Effector memory CD4-positive, alpha-beta T cell (primary cell): ENCODE measurements at places on chromosomes 11 and 22.

DNA sequence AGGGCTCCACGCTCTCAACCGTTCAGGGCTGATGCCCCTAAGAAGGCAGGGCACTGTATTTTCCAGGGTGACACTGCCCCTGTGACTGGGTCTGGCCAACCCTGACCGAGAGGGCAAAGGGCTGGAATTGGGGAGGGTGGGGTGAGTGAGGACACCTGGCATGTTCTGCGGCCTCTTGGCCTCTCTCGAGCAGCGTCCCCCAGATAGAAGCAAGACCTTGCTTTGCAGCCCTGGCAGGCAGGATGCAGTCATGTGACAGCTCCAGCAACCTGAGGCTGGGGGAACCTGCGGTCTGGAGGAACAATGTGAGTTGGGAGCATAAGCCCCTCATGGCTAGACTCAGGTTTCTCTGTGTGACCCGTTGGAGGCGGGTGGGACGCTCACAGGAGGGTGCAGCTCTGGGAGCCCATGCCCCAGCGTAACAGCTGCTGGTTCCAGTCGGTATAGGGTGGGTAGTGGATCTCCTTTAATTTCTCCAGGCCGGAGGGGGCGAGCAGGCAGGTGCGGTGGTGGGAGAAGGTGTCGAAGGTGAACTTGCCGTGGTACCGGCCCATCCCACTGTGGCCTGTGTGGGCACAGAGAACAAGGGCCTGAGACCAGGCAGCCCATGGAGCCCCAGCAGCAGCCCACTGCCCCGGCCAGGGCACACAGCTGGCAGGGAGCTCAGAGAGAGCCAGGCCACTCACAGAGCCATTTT is 11.4 kb downstream of the ALDH3B2 start:
- no peaks in the 10 kb centered on the region for H3K27me3 ChIP-seq
- H3K27ac ChIP-seq: no peak overlapping the region
- H3K4me3 ChIP-seq: no peak overlapping the region
- DNase-seq: no peak
- no peaks in the 10 kb centered on the region for H3K4me1 ChIP-seq

GRCh38 chr11:100105255-100105981 is 581.7 kb upstream of the ARHGAP42 start:
- H3K27ac ChIP-seq: no peak overlapping the region
- H3K27me3 ChIP-seq: no peaks in the 10 kb centered on the region
- no peaks in the 10 kb centered on the region for H3K36me3 ChIP-seq
- no peak for DNase-seq

DNA sequence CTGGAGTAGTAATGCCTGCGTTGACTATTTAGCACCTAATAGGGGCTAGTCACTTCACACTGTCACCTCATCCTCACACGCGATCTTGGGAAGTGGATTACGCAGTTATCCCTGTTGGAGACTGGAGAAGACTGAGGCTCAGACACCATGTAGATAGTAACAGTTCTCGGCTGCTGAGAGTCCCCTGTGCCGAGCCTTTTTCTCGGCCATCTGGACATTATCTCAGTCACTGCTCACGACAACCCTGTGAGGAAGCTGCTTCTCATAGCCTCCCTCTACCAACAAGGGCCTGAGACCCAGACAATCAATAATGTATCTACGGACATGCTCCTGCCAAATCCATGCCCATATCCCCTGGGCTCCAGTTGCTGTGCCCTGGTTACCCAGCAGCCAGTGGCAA is 25.9 kb downstream of the SCUBE1 start:
- DNase-seq: no peak
- H3K36me3 ChIP-seq: no peaks in the 10 kb centered on the region

DNA sequence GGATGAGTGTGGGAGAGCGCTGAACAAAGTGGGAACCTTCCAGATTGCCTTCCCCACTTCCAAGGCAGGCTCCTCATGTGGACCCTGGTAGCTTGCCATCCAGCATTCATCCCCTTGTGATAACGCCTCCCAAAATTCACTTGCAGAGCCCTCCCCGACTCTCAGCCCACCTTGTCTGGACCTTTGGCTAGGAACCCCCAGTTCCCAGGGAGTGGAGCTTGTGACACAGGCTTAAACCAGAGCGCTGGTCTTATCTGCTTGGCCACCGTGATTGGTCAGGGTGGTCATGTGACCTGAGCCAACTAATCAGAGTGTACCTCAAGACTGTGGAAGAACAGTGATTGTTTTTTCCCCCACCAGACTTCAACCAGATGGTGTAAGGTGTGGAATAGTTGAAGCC is 9.6 kb upstream of the SLC35C1 start:
- no peak overlapping the region for H3K4me3 ChIP-seq
- H3K27ac ChIP-seq: no peak overlapping the region
- no peak for DNase-seq
- H3K4me1 ChIP-seq: no peaks in the 10 kb centered on the region

- no peak for DNase-seq
- peaks cover 8% of the 10 kb centered on the region for H3K4me1 ChIP-seq
- no peaks in the 10 kb centered on the region for H3K36me3 ChIP-seq
- H3K27me3 ChIP-seq: no peaks in the 10 kb centered on the region
- no peak overlapping the region for H3K27ac ChIP-seq
Observed at GRCh38 chr11:7522121-7522520, 8.3 kb downstream of the PPFIBP2 start.

- H3K4me3 ChIP-seq: peak overlapping the region; percentile 79
- DNase-seq: no peak
- H3K27me3 ChIP-seq: no peaks in the 10 kb centered on the region
- H3K36me3 ChIP-seq: no peaks in the 10 kb centered on the region
- H3K27ac ChIP-seq: peak overlapping the region; percentile 89
- H3K4me1 ChIP-seq: peaks cover 42% of the 10 kb centered on the region
Observed at GRCh38 chr22:46738647-46739093, 618 bp upstream of the CERK start.

- H3K27ac ChIP-seq: no peak overlapping the region
- no peaks in the 10 kb centered on the region for H3K36me3 ChIP-seq
- H3K4me1 ChIP-seq: no peaks in the 10 kb centered on the region
- H3K27me3 ChIP-seq: no peaks in the 10 kb centered on the region
- H3K4me3 ChIP-seq: no peak overlapping the region
Observed at GRCh38 chr11:126612671-126613070, 257.2 kb downstream of the ST3GAL4 start.

DNA sequence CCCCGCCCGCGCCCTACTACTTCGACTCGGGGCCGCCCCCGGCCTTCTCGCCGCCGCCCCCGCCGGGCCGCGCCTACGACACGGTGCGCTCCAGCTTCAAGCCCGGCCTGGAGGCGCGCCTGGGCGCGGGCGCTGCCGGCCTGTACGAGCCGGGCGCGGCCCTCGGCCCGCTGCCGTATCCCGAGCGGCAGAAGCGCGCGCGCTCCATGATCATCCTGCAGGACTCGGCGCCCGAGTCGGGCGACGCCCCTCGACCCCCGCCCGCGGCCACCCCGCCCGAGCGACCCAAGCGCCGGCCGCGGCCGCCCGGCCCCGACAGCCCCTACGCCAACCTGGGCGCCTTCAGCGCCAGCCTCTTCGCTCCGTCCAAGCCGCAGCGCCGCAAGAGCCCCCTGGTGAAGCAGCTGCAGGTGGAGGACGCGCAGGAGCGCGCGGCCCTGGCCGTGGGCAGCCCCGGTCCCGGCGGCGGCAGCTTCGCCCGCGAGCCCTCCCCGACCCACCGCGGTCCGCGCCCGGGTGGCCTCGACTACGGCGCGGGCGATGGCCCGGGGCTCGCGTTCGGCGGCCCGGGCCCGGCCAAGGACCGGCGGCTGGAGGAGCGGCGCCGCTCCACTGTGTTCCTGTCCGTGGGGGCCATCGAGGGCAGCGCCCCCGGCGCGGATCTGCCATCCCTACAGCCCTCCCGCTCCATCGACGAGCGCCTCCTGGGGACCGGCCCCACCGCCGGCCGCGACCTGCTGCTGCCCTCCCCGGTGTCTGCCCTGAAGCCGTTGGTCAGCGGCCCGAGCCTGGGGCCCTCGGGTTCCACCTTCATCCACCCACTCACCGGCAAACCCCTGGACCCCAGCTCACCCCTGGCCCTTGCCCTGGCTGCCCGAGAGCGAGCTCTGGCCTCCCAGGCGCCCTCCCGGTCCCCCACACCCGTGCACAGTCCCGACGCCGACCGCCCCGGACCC is 17.4 kb upstream of the ACR start:
- H3K4me3 ChIP-seq: no peak overlapping the region
- no peaks in the 10 kb centered on the region for H3K27me3 ChIP-seq
- DNase-seq: no peak

GRCh38 chr11:114845766-114846415 is 167.6 kb downstream of the NXPE2 start:
- no peak overlapping the region for H3K4me3 ChIP-seq
- no peaks in the 10 kb centered on the region for H3K27me3 ChIP-seq
- no peaks in the 10 kb centered on the region for H3K4me1 ChIP-seq
- no peak overlapping the region for H3K27ac ChIP-seq
- no peak for DNase-seq

DNA sequence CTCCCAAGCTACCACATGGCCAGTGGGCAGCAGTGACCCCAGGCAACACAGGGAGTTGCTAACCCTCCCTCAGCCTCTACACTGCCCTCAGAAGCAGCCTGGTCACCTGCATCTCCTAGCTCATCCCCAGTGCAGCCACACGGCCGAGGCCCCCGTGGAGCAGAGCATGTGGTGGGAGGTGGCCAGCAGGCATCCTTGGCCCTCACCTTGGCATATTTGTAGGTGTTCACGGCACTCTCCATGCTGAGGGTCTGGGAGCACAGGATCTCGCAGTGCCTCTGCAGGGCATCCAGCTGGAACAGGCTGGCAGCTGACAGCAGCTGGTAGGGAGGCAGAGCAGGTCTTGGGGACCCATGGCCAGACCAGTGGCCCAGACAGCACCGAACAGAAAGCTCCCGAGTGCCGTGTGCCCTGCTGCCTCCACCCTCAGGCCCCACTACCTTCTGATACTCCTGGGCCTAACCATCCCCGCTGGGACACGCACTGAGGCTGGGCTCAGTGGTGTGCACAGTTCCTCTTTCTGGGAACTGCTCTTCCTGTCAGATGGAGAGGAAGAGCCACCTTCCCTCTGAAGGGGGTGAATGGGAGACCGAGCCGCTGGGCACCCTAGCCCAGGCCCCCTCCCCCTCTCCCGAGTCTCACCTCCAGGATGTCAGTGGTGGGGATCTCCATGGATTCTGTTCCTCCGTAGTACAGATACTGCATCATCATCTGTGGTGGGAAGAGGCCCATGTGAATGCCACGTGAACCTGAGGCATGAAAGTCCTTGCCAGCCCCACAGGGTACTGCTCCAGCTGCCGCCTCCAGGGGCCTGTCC is 48.8 kb downstream of the NAT10 start:
- DNase-seq: no peak
- H3K36me3 ChIP-seq: peaks cover 11% of the 10 kb centered on the region

GRCh38 chr11:67367761-67368227 is 5.6 kb downstream of the CLCF1 start:
- no peaks in the 10 kb centered on the region for H3K27me3 ChIP-seq
- H3K4me1 ChIP-seq: peaks cover 62% of the 10 kb centered on the region
- H3K4me3 ChIP-seq: no peak overlapping the region
- no peak for DNase-seq
- H3K36me3 ChIP-seq: no peaks in the 10 kb centered on the region
- no peak overlapping the region for H3K27ac ChIP-seq

DNA sequence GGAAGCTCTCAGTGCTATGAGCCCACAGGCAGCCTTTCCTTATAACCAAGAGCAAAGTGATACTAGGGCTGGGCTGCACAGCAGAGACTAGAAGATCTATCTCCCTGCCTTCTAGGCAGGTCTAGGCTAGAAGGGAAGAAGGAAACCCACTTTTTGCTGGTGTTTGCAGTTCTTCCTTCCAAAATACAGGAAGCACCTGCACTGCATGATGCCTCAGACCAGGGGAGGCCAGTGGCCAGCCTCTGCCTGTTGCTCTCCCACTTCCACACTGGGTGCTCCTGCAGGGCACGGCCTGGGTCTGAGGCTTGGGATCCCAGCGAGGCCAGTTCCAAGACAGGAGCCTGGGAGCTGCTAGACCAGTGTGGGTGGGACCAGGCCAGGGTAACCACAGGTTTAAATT is 6.0 kb upstream of the UCP3 start:
- no peak for DNase-seq
- no peak overlapping the region for H3K4me3 ChIP-seq
- H3K27me3 ChIP-seq: no peaks in the 10 kb centered on the region
- peak overlapping the region; percentile 46 for H3K27ac ChIP-seq
- H3K4me1 ChIP-seq: peaks cover 81% of the 10 kb centered on the region
- no peaks in the 10 kb centered on the region for H3K36me3 ChIP-seq

DNA sequence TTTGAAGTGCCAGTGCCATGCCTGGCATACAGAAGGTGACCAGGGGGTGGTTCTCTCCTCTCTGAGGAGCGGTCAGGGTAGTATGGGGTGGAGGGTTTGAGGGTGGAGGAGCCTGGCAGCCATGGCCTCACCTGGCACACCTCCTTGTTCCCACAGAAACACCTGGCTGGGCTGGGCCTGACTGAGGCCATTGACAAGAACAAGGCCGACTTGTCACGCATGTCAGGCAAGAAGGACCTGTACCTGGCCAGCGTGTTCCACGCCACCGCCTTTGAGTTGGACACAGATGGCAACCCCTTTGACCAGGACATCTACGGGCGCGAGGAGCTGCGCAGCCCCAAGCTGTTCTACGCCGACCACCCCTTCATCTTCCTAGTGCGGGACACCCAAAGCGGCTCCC is 9.6 kb downstream of the SERPINH1 start:
- no peaks in the 10 kb centered on the region for H3K27me3 ChIP-seq
- H3K36me3 ChIP-seq: peaks cover 40% of the 10 kb centered on the region
- H3K4me3 ChIP-seq: no peak overlapping the region
- no peak overlapping the region for H3K27ac ChIP-seq
- no peaks in the 10 kb centered on the region for H3K4me1 ChIP-seq
- no peak for DNase-seq

GRCh38 chr11:95230810-95231126 is 234 bp downstream of the SESN3 start:
- H3K36me3 ChIP-seq: no peaks in the 10 kb centered on the region
- peak overlapping the region; percentile 92 for H3K4me3 ChIP-seq
- no peaks in the 10 kb centered on the region for H3K27me3 ChIP-seq

DNA sequence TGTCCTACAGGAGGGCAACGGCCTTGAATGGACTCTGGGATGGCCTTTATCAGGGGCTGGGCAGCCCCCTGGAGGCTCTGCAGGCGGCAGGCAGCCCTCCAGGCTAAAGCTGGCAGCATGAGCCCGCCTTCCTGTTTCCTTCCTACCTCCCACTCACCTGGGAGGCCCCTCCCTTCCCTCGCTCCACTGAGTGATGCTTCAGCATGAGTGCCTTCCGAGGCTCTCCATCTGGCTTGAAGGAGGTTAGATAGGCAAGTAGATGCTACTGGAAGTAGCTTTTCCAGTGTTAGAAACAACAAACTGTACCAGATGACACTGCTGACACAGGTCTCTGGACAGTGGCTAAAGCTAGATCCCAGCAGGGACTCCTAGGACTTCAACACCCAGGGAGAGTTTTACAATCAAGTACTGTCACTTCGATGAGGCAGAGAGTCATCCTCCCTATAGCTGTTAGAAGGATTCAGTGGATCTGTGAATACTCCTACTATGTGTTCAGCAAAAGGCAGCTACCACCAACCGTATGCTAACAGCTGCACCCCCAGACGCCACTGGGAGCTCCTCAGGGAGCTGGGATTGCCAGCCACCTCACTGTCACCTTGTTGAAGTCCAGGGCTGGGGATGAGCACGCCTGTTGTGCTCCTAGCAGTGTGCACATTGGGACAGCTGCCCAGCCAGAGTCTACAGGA is 4.1 kb upstream of the SLC25A1 start:
- peaks cover 14% of the 10 kb centered on the region for H3K4me1 ChIP-seq
- no peak for DNase-seq
- no peaks in the 10 kb centered on the region for H3K27me3 ChIP-seq
- no peak overlapping the region for H3K4me3 ChIP-seq
- no peak overlapping the region for H3K27ac ChIP-seq
- H3K36me3 ChIP-seq: no peaks in the 10 kb centered on the region
